Glutamatergic neuron (in vitro differentiated cells): ENCODE measurements at places on chromosomes 16 and 17. TPM values are rescaled to one million over a fixed set of nuclear protein-coding genes. Genes with fewer than 3 reads are reported as not detected.

Gene DRC7
- total RNA-seq, result not detected

Gene TPSD1
- total RNA-seq, result not detected

Gene STH
- 4.1 TPM for total RNA-seq

Gene PRKCB
- total RNA-seq, result 0.69 TPM

Gene SCN4A
- total RNA-seq, result 7.9 TPM

GRCh38 chr17:48173191-48173984 is 65.8 kb downstream of the SNX11 start:
- no peak for DNase-seq

DNA sequence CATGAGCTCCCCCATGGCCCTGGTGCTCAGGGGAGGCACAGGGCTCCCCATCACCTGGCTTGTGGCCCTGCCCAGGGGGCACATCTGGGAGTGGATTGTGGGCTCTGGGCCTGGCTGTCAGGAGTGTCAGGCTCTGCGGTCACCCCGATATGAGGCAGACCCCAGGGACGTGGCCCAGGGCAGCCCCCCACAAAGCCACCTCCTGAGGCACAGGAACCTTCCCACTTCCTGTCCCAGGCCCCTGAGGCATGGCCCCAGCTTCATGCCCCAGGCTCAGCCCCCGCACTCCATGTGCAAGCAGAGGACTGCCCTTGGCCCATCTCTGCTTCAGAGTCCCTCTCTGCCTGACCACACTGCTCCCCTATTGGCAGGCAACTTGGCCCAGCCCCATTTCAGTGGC is 160.3 kb downstream of the PCTP start:
- DNase-seq, result no peak

DNA sequence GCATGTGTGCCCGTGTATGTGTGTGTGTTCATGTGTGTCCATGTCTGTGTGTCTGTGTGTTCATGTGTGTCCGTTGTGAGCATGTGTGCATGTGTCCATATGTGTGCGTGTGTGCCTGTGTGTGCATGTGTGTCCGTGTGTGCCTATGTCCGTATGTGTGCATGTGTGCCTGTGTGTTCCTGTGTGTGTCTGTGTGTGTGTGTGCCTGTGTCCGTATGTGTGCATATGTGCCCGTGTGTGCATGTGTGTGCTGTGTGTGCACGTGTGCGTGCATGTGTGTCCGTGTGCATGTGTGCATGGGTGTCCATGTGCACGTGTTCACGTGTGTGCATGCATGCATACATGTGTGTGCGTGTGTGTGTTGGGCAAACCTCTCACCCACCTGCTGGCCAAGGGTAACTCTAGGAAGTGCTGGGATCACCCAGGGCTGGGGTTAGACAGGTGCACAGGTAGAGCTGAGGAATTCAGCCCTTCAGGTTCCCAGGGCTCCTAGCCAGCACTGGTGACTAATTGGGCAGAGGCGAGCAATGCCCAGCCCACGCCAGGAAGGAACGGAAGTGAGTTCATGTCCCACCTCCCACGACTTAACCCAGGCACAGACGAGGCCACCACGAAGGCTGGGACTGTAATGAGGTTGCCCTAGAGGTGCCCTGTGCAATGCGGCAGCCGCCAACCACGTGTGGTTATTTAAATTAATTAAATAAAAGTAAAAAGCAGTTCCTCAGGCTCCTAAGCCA is 8.2 kb upstream of the CSNK1D start:
- DNase-seq, result no peak

- DNase-seq, result peak; percentile 69
These were observed 2.8 kb downstream of the HAGH start for GRCh38 chr16:1823821-1824220.

DNA sequence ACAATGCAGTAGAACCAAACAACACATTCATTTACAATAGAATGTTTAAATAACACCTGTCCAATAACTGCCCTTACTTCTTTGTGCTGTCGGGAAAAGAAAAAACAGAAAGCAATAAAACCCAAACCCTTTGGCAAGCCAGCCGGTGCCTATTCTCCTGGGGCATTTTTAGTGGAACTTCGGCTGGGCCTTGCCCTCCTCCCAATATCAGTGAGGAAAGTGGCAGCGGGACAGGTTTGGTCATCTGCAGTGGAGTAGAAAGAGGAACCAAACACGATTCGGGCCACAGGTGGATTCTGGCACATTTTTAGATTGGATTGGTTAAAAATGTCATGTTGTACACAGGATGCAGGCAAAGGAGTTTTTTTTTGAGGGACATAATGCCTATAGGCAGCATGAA is 32.0 kb downstream of the PSME3IP1 start:
- DNase-seq, result no peak

GRCh38 chr16:1791256-1791942 is 2.1 kb downstream of the IGFALS start:
- no peak for DNase-seq

GRCh38 chr17:8125154-8125946 is 1.4 kb upstream of the HES7 start:
- DNase-seq, result peak; percentile 83

DNA sequence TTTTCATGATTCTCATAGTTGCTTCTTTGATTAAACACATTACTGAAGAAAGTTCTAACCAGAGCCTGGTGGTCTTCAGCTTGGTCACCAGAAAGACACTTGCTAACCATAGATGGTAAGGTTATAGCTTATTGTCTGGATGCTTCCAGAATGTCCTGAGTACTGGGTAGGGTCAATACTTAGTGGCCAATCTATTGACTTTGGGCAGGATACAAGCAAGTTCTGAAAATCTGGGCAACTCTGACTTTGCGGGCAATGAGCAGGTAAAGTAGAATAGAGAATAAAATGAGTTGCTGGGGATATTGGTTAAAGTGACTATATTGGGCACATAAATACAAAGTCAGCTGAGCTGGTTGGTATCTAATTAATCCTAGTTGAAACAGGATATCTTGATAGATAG is 63.0 kb downstream of the ABCA8 start:
- DNase-seq, result no peak

GRCh38 chr16:12317856-12318537 is 341.5 kb downstream of the SNX29 start:
- DNase-seq, result no peak

DNA sequence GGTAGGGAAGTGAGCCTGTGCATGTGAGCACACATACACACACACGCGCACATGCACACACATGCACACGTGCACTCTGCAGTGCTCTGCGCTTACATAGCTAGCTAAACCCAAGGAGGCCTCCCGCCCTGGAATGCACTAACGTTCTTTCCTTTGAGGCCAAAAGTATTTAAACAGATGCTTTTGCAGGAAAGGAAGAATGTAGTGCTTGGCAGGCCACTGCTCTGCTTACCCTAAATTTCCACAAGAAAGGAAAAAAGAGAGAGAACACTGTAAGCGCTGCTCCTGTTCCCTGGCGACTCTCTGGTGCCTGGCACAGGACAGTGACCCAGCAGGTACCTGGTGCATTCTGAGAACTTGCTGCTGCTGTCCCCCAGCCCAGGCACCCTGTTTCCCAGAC is 31.3 kb upstream of the MRPS23 start:
- no peak for DNase-seq

- DNase-seq, result peak; percentile 81
These were observed 4.8 kb downstream of the P2RX1 start for GRCh38 chr17:3911271-3912053.

DNA sequence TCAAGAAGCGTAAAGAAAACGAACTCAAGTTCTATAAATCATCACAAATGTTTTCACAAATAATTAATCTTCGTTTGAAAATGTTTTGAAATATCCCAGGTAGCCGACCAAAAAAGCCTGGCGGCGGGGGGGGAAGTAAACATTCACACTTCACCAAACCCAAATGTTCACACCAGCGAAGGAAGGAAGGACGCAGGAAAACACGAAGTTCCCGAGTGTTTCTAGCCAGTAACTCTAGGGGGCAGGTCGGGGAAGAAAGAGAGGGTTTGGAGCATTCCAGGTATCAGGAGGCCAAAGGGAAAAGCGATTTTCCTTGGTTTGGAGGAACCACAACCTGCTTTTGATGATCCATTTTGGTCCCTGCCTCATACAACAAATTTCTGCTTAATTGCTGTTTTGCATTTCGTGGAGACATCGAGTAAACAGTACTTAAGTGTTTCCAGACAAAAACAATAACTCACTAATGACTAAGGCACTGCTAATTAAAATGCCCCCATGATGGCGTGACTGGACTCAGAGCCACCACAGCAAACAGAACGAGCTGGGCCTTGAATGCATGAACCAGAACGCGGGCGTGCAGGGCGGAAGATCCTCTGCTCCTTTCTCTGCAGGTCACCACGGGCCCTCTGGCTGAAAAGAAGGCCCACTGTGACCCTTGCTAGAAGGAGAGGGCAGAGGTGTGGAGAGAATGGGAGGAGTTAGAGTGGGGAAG is 16.6 kb downstream of the ZFHX3 start:
- DNase-seq, result no peak
